CD4-positive, alpha-beta memory T cell (primary cell): ENCODE measurements at places on chromosomes 16 and 17. TPM values are rescaled to one million over a fixed set of nuclear protein-coding genes. Genes with fewer than 3 reads are reported as not detected.

The TMEM100 gene
- total RNA-seq = not detected

The DRC3 gene
- 0.67 TPM for total RNA-seq

The DNAH17 gene
- 0.49 TPM for total RNA-seq

The MRPL27 gene
- total RNA-seq = 30.0 TPM

The TBC1D3I gene
- total RNA-seq = 1.3 TPM

The MYH2 gene
- not detected for total RNA-seq

The TLCD2 gene
- total RNA-seq = 0.75 TPM

The KLHL10 gene
- not detected for total RNA-seq

The CD300H gene
- not detected for total RNA-seq

The CFAP119 gene
- total RNA-seq = 2.6 TPM

The TBC1D3G gene
- total RNA-seq = not detected

The TP53 gene
- total RNA-seq = 89.1 TPM

The RNF222 gene
- total RNA-seq = 0.17 TPM

The OTOA gene
- 0.11 TPM for total RNA-seq

The SPATA33 gene
- 8.6 TPM for total RNA-seq

The ELMO3 gene
- total RNA-seq = 10.1 TPM

The P2RX1 gene
- not detected for total RNA-seq

The TMEM235 gene
- not detected for total RNA-seq

DNA sequence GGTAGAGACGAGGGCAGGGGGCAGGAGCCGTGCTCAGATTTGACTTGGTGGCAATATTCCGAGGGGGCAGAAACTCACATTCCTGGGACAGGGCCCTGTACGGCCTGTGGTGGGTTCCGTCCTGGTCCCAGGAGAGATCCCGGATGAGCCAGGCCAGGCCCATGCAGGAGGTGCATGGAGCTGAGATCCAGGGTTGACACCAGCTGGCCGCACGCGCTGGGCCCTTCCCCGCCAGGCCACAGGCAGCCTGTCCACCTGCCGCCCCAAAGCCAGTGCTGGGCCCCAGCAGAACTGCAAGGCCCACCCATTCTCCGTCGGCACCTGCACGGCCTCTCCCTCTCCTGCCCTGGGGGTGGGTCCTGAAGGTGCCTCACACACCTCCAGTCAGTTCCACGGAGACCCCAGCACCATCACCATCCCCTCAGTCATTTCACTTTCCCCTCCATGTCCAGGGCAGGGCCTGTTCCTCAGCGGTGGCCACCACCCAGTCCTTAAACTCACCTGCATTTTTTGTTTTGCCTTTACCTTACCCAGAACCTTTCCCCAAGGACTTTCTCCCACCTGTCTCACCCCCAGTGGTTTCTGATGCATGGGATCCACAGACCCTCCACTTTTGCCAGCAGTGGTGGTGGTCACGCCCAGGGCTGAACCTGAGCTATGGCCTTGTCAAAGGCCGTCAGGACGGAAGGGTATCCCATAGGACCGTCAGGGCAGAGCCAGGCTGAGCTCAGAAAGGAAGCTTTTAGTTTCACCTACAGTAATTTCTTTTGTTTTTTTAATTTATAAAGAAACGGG lies 25.1 kb upstream of the CDH15 start:
- DNase-seq = no peak

GRCh38 chr17:67725373-67725791 lies 7.6 kb downstream of the NOL11 start:
- no peak for DNase-seq

GRCh38 chr16:20938426-20938825 lies 37.9 kb downstream of the LYRM1 start:
- DNase-seq = no peak

GRCh38 chr17:18968345-18968744 lies 16.4 kb downstream of the SLC5A10 start:
- DNase-seq = no peak

- no peak for DNase-seq
These were observed 96.8 kb downstream of the IRF8 start for GRCh38 chr16:85995541-85996423.

DNA sequence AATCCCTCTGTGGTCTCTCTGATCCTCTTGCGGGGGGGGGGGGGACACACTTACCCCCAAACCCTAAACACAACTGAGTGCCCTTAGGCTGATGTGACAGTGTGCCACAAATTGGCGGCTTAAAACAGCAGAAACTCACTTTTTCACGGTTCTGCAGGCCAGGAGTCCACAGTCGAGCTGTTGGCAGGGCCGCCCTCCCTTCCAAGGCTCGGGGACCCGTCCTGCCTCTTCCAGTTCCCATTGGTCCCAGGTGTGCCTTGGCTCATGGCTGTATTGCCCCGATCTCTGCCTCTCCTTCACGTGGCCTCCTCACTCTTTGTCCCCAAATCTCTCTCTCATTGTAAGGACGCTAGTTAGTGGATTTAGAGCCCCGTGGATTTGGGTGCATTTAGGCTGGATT lies 199.9 kb upstream of the CIBAR2 start:
- DNase-seq = no peak

- no peak for DNase-seq
These were observed 218.5 kb downstream of the SEC14L1 start for GRCh38 chr17:77359236-77359635.

- DNase-seq = no peak
These were observed 1.4 kb upstream of the PRDM7 start for GRCh38 chr16:90078579-90078895.

GRCh38 chr17:17757391-17757791 lies 76.1 kb downstream of the RAI1 start:
- DNase-seq = no peak

DNA sequence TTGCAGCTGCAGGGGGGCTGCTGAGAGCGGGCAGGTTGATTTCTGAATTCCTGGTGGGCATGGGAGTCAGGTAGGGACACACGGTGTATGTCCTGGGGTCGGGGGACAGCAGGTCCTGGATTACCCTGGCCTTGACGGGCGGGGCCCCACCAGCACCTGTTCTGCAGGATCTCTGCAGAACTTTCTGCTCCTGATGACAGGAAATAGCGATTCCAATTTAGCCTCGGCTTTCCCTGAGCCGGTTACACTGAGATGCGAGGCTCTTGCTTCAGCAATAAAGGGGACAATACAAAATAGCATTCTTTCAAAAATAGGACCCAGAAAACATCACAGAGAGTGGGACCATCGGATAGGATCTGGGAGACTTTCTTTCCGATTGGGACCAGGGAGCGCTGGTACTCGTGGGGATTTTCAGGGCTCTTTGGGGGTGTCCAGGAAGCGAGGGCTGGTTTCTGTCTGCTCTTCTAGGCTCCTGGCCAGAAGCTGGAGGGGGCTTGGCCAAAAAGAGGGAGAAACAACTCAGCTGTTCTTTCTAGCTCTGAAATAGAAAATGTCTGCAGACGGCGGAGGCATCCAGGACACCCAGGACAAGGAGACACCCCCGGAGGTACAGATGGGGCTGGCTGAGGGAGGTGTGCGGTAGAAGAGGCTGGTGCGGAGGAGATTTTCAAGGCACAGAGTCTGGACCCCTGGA lies 642 bp downstream of the ZNF205 start:
- no peak for DNase-seq

DNA sequence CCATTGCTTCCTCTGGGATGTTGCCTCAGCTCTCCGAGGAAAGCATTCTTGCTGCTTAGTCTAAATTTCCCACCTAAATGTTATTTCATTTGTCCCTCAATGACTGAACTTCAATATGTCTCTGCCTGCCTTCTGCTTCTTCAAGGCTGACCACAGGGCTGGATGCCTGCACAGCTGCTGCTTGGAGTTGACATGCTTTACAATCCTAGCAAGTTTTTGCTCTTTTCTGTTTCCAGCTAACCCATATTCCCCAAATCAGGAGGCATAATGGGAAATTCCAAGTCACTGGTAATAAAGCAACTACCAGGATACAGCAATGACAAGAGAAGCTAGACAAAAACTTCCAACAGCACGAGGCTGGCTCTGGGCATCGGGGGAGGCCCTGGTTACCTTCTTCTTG lies 48.9 kb downstream of the GTF3C1 start:
- DNase-seq = no peak

GRCh38 chr17:33447090-33447489 lies 154.0 kb upstream of the ASIC2 start:
- no peak for DNase-seq

- no peak for DNase-seq
These were observed 38.8 kb upstream of the HS3ST3A1 start for GRCh38 chr17:13640551-13640950.

- DNase-seq = no peak
These were observed 112.5 kb upstream of the HLF start for GRCh38 chr17:55152236-55152635.

GRCh38 chr16:84496991-84497390 lies 7.5 kb downstream of the MEAK7 start:
- DNase-seq = no peak

GRCh38 chr16:11955713-11956123 lies 9.3 kb upstream of the TNFRSF17 start:
- no peak for DNase-seq

GRCh38 chr16:81582655-81583441 lies 138.2 kb downstream of the CMIP start:
- DNase-seq = no peak

DNA sequence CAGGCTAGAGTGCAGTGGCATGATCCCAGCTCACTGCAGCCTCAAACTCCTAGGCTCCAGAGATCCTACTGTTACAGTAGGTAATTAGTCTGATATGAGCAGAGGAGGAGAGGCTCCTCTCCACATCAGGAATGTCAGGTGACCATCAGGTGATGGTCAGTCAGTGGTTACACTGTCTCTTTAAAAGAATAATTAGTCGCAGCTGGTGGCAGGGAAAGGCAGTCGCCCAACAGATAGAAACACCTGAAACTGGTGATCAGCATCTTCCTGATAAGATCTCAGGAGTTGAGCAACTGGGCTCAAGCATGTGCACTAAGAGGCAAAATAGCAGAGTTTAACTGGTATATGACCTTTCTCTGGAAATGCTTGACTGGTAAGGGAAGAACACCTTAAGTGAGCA lies 21.5 kb upstream of the ABCA5 start:
- no peak for DNase-seq

- DNase-seq = no peak
These were observed 148.2 kb upstream of the CDC42EP4 start for GRCh38 chr17:73459980-73460379.

- DNase-seq = no peak
These were observed 330.5 kb upstream of the TNRC6C start for GRCh38 chr17:77628035-77628434.

- DNase-seq = no peak
These were observed at the start of gene HOXB1 for GRCh38 chr17:48530887-48531272. TSS of gene HOXB1 (minus strand) at chr17:48531011. CDS start at chr17:48530904, 107 bp downstream.

- peak; percentile 61 for DNase-seq
These were observed 52.8 kb downstream of the TOM1L2 start for GRCh38 chr17:17919169-17920107.

DNA sequence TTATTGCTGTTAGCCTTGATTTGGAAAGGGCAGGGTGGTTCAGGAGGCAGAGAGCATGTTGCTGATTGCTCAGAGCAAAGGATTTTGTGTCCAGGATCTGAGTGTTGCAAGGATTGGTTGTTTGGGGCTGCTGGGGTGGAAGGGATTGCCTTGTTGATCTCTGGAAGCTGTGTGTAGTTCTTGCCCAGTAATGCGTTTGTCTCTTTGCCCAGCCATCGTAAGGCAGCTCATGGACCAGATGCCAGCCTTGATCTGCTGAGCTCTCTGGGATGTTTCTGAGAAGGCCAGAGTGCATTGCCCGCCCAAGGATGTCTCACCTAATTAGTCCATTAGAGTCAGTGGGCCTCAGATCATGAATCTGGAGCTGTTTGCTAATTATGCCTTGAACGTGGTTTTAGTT lies 33.6 kb downstream of the NKD1 start:
- no peak for DNase-seq

GRCh38 chr17:3558603-3559269 lies 1.1 kb upstream of the TRPV3 start:
- peak; percentile 74 for DNase-seq

GRCh38 chr16:49779979-49780378 lies 75.9 kb downstream of the ZNF423 start:
- no peak for DNase-seq

GRCh38 chr17:8649157-8650118 lies 18.9 kb upstream of the MYH10 start:
- no peak for DNase-seq

- no peak for DNase-seq
These were observed 3.2 kb downstream of the HELZ start for GRCh38 chr17:67241719-67242341.

GRCh38 chr17:21146362-21147015 lies 19.7 kb downstream of the DHRS7B start:
- DNase-seq = no peak

GRCh38 chr17:62617894-62618472 lies 9.5 kb upstream of the MRC2 start:
- DNase-seq = no peak

DNA sequence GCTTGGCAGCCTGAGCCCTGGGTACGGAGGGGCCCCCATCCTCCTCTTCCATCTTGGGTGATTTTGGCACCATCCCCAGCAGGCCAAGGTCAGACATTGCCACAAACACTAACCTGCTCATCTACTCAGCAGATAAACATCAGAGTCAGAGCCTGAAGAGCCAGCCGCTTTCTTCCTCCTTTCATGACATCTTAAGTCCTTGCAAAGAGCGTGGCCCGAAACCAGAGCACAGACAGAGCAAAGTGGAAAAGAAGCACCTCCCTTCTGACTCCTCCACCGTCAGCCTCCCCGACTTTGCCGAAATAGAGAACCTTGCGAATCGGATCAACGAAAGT lies 60.4 kb upstream of the RPH3AL start:
- no peak for DNase-seq

- no peak for DNase-seq
These were observed 30.6 kb upstream of the KRT17 start for GRCh38 chr17:41654678-41655607.

GRCh38 chr17:49522357-49522890 lies 27.3 kb downstream of the NGFR start:
- DNase-seq = no peak

- no peak for DNase-seq
These were observed 4.5 kb downstream of the NUP93 start for GRCh38 chr16:56734429-56734828.

- peak; percentile 73 for DNase-seq
These were observed 10.1 kb upstream of the CA4 start for GRCh38 chr17:60139438-60140285.

DNA sequence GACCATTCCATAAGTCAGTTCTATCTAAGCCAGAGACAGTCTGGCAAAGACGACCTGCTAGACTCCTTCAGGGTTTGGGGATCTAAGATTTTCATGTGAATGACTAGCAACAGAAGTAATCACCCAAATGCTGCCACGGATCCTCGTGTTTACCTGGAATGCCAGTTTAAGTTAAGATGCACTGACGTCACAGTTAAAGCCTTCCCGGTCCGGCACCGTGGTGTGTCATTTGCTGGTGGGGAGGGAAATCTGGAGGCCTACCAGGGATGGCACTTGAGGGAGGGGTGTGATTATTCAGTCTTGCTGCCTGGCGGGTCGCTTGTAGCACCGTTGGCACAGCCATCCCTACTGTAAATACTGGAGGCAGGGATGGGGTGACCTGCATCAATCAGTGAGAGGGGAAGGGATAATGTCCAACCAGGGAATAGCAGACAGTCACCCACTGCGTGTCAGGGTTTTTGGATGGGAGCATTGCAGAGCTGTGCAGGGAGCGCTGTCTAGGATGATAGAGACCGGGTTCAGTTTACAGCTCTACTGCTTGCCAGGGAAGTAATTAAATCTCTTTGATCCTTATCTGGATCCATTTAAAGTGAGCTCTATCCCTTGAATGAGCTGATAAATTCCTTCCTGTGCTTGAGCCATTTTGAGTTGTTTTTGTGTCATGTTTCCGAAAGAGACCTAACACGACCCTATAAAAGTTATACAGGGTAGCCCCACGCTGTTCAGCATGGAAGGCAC lies 764.7 kb upstream of the EEF2KMT start:
- DNase-seq = no peak
